ENCODE measurements at places on chromosomes 2 and 18. TPM values are rescaled to one million over a fixed set of nuclear protein-coding genes. Genes with fewer than 3 reads are reported as not detected.

DNA sequence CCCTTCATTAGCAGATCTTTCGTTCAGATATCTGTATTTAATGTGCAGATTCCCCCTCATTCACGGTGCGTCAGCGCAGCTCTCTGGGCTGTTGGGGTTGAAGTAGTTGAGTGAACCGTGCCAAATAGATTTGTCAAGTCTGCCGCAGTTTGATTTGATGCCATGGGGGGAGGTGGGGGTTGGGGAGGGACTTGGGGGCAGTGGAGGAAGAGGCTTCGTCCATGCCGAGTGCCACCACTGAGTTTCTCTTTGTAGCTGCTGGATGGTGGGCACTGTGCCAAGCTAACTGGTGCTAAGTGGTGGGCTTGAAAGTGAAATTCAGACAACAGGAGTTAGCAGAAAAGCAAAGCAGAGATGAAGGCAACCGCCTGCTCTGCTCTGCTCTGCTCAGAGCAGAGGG, 47.9 kb downstream of the NRP2 start:
- DNase-seq: no peak

- no peak for DNase-seq
These were observed 137.0 kb upstream of the BOD1L2 start for GRCh38 chr18:57009844-57010243.

RAX gene
- total RNA-seq: not detected

APLF gene
- total RNA-seq: 1.3 TPM

Measured in activated T-cell treated with anti-CD3 and anti-CD28 coated beads, Interleukin-2, amount 50 U/mL, for 4 hours (primary cell).